ENCODE measurements at places on chromosomes 3 and 15. TPM values are rescaled to one million over a fixed set of nuclear protein-coding genes. Genes with fewer than 3 reads are reported as not detected.

CCR2 gene
- total RNA-seq, result 2.9 TPM

SLC12A8 gene
- 4.3 TPM for total RNA-seq

TMEM115 gene
- total RNA-seq, result 18.9 TPM

LMAN1L gene
- 0.20 TPM for total RNA-seq

RUBCN gene
- 12.1 TPM for total RNA-seq

SLC28A2 gene
- not detected for total RNA-seq

AQP9 gene
- 7.3 TPM for total RNA-seq

Measured in skin of body (tissue), 3 donors.